DMS 273 treated with DMSO at 0.1 percent for 48 hours (cell line): ENCODE measurements at places on chromosomes 7 and 10.

DNA sequence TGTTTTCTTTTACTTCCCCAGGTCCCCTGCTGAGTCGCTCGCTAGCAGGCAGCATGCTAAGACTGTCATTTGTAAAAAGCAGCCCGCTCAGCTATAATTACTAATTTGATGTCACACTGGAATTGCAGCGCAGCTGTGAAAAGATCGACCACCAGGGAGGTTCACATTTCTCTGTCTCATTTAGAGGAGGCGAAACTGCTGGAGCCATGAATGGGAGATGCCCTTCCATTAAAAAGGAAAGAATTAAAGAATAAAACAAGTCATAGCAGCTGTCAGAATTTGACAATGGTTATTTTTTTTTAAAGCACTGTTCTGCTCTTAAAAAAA, 153.5 kb downstream of the PIP4K2A start:
- no peak for DNase-seq

- no peak for DNase-seq
Measured at GRCh38 chr7:82430500-82431465, 12.8 kb downstream of the CACNA2D1 start.

GRCh38 chr7:73683788-73684693, 644 bp downstream of the BUD23 start:
- DNase-seq: no peak

DNA sequence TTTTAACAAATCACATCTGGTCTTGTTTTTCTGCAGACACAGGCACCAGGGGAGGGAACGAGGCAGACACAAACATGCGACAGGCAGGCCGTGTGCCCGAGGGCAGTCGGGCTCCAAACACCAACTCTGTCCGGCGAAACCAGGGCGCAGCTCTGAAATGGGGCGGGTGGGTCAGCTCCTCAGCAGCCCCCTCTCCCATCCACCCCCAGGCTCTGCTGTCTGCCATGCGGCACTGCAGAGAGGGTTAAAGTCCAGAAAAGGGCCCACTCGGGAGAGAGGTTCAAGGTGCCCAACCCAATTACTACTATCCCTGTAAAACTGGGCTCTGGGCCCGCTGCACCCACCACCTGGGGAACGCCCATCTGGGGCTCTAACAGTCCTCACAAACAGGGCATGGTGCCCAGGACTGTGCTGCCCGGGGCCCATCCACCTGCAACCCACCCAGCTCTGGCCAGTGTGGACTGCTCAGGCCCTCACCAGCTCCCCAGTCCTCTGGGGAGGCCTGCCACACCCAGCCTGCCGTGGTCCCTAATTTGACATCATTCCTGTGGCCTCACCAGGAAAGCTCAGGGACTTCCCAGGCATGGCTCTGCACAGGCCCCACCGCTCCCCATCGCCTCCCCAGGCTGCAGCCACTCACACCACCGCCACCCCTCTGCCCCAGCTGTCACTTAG, 18.7 kb downstream of the YKT6 start:
- DNase-seq: no peak

GRCh38 chr7:150398108-150398964, 19.2 kb downstream of the ZNF775 start:
- DNase-seq: no peak

DNA sequence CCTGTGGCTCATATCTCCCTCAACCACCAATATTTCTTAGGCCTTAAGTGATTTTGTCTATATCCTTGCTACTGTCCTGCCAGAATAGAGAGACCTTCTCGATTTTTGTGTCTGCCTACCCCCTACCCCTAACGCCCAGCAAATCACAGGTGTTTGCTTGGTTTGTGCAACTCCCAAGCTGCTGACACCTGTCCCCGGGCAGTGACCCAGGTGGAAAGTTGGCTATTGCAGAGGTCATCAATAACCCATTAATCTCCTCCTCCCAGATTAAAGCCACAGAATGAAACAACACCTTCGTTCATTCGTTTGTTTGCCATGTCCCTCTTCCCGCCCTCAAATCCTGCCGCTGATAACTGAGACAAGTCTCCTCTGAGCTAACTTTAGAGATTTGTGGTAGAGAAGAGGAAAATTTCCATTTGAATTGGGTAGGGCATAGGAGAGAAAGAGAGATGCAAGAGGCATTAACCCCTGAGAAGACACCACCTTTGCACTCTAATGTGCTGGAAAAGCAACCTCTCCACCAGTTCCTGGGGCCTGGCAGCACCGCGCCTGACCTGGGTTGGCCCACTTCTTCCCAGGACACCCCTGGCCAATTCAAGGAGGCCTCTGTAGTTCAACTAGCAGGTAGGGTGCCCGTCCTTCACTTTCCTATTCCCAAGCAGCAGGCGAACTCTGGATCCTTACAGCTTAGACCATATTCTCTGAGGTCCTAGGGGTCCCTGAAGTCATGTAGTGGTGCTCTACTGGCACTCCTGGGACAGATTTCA, 3.0 kb downstream of the NEUROG3 start:
- DNase-seq: no peak

GRCh38 chr10:132142396-132143161, 44.2 kb upstream of the DPYSL4 start:
- DNase-seq: no peak

DNA sequence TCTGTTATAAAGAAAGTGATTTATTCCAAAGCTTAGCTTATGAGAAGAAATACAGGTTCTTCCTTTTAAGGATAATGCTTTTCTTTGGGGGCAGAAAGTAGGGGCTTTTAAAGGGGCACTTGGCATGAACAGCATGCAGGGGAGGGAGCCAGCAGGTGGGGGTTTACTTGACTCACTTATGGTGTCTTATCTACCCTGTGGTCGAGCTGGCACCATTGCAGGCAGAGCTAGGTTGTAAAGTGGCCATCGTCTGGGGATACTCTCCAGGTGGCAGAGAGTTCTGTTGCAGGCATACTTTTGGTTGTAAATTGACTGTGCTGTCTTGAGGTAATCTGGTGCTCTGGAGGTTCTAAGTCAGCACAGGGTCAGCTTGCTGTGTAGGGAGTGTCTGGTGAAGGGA, 26.3 kb upstream of the IFRD1 start:
- DNase-seq: no peak

GRCh38 chr7:55490099-55490498, 82.2 kb downstream of the VOPP1 start:
- DNase-seq: no peak

GRCh38 chr10:18195060-18195799, 55.0 kb downstream of the CACNB2 start:
- DNase-seq: no peak

GRCh38 chr10:116665541-116666125, 44.9 kb downstream of the PNLIPRP2 start:
- no peak for DNase-seq

- DNase-seq: no peak
Measured at GRCh38 chr7:111074748-111075146, 16.2 kb upstream of the LRRN3 start.

DNA sequence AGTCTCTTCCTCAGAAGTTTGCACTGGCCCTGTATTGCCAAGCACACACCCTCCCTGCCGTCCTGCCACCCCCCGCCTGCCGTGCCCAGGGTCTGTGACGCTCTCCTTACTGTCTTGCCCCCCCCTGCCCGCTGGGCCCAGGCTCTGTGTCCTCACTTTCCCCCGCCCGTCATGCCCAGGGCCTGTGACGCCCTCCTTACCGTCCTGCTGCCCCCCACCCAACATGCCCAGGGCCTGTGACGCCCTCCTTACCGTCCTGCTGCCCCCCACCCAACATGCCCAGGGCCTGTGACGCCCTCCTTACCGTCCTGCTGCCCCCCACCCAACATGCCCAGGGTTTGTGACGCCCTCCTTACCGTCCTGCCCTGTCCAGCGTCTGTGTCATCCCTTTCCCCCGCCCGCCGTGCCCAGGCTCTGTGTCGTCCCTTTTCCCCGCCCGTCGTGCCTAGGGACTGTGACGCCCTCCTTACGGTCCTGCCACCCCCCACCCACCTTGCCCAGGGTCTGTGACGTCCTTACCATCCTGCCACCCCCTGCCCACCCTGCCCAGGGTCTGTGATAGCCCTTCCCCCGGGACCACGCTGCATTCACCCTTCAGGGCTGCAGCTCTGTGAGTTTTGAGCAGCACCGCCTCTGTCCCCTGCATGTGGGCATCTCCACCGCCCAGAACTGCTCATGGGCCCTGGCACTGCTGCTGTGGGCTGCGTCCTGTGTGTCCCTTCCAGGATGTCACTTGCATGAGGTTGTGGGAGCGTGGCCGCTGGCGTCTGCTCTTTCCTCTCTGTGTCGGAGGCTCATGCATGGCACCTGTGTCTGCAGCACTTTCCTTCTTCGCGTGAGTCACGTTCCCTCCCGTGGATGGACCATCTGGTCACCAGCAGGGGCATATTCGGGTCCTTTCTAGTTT, 19.3 kb upstream of the PRKAR1B start:
- no peak for DNase-seq

DNA sequence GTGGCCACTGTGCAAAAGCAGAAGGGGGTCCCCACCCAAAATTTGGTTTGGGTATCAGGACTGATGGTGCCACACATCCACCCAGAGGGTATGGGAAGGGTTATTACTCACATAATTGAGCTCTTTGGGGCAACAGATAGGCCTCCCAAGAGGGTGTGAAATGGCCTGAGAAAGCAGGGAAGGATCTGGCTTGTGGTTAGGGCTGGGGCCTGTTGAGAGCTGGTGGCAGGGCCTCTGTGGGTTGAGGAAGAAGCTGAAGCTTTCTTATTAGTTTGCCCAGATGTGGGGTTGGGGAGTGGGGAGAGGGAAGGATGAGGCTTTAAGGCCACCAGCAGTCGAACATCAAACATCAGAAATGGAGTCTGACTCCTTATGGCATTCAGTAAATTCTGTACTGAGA, 18.3 kb upstream of the MKI67 start:
- no peak for DNase-seq

- no peak for DNase-seq
Measured at GRCh38 chr10:98488669-98489430, 42.1 kb upstream of the HPS1 start.

GRCh38 chr7:123716877-123717276, 31.9 kb downstream of the WASL start:
- DNase-seq: no peak

GRCh38 chr7:76220185-76221057, 18.7 kb downstream of the SRRM3 start:
- peak; percentile 50 for DNase-seq

- no peak for DNase-seq
Measured at GRCh38 chr7:102273749-102274712, 12.6 kb upstream of the SH2B2 start.

DNA sequence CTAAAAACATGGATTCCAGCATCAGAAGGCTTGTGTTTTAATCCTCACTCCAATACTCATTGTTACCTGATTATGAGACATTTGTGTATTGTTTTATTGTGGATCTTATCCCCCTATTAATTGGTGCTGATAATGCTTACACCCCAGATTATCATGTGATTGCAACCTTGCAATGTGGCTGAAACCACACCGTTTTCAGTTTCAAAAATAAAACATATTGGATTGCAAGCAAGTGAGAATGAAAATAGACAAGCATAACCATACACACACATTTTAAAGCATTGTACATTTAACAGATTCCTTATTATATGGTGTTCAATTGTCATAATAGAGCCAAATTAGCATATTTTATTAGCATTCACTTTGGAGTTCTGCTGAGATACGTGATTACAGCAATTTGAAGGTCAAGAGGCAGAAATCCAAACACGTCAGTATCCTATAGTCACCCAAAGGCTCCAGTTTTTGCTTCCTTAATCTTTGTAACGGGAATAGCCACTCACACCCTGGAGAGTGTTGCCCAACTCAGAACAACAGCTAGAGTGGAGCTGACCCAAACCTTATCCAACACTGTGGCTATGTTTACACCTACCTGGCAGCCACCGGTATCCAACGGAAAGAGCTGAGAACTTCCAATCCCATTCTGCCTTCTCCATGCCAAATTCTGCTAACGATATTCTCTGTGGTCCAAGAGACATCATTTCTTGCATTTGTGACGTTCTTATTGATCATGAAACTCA, 317.1 kb upstream of the KLF6 start:
- no peak for DNase-seq

DNA sequence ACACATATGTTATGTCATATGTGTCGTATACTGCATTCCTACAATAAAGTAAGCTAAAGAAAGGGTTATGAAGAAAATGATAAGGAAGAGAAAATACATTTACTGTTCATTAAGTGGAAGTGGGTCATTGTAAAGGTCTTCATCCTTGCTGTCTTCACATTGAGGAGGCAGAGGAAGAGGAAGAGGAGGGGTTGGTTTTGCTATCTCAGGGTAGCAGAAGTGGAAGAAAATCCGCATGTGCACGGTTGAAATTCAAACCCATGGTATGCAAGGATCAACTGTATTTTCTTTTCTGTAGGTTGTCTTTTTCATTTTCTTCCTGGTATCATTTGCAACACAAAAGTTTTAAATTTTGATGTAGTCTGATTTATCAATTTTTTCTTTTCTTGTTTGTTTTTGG, 6.3 kb downstream of the PLEKHA8 start:
- DNase-seq: no peak

DNA sequence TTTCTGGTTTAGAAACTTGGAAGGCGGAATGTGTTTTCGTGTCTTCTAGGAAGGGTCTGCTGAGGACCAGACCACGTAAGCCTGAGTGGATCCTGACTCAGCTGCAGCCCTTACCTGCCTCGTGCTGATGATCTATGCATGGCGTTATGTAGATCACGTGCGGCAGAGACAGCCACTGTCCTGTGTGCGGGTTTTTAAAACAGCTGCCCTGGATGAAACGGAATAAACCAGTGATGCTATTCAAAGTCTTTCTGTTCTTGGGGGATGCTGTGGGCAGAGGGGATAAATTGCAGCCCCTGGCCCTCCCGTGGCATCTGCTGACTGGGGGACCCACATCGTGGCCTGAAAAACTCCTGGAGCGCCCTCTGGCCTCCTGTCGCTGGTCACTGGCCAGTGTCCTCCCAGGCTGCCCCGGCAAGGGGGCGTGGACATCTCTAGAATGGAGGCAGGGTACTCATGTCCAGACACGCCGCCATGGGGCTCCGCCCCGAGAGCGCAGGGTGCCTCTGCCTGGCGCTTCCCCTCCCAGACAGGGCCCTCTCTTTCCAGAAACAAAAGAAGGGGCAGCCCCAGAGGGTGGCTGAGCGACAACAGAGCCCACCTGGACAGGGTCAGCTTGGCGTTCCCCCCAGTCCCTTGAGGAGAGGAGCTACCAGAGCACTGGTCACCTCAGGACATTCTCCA, 13.2 kb downstream of the ALKBH4 start:
- DNase-seq: no peak

DNA sequence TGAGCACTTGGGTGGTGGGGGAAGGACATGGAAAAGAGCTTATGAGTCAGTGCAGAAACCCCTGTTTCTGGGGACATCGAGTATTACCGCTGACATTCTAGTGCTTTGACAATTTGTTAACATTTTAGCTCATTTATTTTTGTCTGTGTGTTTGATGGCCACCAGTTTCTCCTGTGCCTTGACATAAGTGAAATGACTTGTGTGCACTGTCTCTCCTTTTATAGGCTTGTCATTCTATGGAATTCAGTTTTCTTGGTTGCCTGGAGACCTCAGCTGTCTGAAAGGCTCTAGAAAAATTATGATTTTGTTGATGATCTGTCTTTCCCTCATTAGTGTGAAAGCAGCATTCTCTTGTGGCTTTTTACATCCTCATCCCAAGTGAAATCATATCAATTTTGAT, 190.0 kb upstream of the SMIM30 start:
- DNase-seq: no peak

- DNase-seq: no peak
Measured at GRCh38 chr10:55822096-55822495, 539.0 kb downstream of the ZWINT start.
